ENCODE measurements at places on chromosomes 3 and 15. TPM values are rescaled to one million over a fixed set of nuclear protein-coding genes. Genes with fewer than 3 reads are reported as not detected.

GRCh38 chr3:13277196-13277813, 142.8 kb downstream of the NUP210 start:
- DNase-seq, result no peak

DNA sequence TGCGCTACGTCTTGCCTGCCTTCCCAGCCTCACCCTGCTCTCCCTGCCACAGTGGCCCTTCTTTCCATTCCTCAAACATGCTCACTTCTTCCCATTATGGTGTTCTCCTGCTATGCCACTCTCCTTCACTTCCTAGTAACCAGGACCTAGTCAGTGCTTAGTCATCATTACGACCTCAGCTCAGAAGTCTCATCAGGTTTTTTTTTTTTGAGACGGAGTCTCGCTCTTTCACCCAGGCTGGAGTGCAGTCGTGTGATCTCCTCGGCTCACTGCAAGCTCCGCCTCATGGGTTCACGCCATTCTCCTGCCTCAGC, 149.5 kb downstream of the GREM1 start:
- peak; percentile 96 for DNase-seq

DNA sequence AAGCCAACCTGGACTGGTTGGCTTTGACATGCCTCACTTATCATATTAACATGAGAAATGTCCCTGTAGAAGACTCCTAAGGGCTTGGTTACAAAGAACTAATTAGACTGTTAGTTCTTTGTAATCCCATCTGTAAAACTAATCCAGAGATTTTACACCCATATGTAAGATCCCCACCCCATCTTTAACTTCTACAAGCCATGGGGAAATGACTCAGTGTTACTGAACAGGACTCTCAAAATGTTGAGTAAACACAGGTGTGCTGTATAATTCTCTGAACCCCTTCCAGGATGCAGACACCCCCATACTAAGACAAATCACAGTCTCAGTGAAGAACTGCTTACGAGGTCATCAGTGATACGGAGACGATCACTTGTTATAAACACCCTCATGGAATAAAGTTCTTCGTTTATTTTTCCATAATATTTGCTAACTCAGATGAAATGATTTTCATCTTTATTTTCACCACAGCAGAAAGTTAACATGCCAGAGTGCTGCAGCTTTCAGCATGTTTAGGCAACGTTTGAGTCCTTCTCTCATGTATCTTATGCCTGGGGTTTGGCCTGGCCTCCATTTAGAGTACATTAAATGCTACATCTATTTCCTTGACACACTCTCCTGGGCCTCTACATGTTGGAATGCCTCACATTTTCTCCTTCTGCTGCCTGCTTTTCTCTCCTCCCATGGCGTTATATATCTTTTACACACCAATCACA, 55.3 kb upstream of the LEKR1 start:
- DNase-seq, result no peak

DNA sequence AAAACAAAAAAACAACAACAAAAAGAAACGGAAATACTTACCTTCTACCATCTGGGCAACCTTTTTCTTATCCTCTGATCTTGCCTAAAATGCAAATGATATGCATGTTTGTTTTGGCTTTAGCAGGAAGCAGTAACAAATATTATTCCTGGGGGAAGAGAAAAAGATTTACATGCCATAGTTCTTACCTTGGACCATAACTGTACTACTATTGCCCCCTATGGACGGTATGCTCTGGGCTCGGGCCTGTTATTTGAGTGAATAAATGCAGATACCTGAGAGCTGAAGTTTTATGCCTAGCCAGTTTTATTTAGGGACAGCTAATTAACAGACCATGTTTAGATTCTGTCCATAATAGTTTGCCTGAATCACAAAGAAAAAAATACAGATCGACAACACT, 12.6 kb upstream of the STARD5 start:
- no peak for DNase-seq

ZNF609 gene
- 9.0 TPM for total RNA-seq

DNA sequence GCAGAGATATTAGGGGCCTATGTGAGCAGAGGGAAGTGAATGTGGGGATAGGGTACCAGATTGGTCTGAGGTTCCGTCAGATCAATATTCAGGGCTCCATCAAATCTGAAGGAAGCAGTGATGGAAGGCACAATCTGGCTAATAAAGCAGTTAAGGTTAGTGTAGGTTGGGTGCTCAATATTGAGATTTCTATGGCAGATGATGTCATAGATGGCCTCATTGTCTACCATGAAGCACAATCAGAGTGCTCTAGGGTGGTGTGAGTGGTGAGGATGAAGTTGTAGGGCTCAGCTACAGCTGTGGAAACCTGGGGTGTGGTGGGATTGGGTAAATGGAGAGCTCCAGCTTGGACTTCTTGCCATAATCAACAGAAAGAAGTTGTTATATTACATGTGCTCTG, 58.2 kb downstream of the NR2F2 start:
- DNase-seq, result no peak

- no peak for DNase-seq
These were observed 9.7 kb downstream of the APH1B start for GRCh38 chr15:63287109-63287508.

GRCh38 chr3:56468184-56469106, at the start of gene ERC2:
Gene ERC2 (minus strand): TSS chr3:56468467.
- DNase-seq, result peak; percentile 38

ZMYND10 gene
- 0.08 TPM for total RNA-seq

FSTL1 gene
- 290 TPM for total RNA-seq

DNA sequence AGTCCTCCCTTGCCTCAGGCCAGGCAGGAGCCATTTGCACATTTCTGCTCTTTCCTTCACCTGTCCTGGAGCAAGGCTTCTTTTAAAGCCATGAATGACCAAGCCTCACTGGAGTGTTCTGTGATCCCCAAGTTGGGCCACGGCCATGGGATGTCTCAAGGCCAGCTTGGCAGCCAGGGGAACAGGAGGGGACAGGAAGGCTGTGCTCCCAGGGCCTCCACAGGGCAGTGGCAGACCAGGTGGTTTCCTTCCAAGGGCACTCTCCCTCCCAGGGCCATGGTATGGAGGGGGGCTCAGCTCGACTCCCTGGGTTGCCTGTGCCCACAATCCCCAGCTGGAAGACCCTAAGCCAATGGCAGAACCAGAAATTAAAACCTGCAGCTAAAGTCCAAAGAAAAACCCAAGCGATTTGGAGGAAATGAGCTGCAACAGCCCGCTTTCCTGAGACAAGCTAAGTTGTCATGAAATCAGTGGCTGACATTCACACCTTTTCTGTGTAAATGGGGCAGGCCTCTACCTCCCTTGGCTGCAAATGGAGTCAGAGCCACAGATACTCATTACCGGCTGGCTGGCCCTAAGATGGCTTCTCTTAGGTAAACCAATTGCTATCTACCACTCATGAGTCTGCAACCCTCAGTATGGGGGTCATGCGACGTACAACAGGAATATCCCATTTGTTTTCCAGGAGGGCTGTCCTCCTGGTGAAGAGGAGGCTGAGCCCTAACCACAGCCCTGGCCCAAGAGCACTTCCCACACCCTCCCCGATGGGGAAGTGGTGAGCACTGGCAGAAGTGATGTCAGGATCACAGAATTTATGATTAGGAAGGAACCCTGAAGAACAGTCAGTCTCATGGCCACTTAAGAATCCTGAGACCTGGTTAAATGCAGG, 83.3 kb downstream of the SNRK start:
- no peak for DNase-seq

GRCh38 chr3:48034000-48034516, 17.8 kb upstream of the MAP4 start:
- DNase-seq, result peak; percentile 62

GRCh38 chr3:74001436-74001835, 376.7 kb upstream of the PDZRN3 start:
- DNase-seq, result no peak

DNA sequence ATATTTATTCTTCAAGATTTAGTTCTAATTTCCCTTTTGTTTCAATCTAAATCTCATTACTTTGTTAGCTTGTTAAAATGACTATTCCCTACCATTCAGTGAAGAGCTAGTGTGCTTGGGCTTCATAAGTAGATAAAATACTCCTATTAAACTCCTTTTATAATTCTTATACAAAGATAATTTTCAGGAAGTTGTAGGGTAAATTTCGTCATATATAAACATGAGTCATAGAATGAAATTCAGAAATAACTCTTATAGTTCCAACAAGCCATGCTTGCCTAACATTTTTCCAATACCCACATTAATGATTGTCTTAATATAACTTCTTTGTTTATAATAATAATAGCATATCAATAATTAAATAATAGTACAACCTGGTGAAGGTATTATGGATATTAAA, 407.3 kb downstream of the NAALADL2 start:
- DNase-seq, result peak; percentile 16

DNA sequence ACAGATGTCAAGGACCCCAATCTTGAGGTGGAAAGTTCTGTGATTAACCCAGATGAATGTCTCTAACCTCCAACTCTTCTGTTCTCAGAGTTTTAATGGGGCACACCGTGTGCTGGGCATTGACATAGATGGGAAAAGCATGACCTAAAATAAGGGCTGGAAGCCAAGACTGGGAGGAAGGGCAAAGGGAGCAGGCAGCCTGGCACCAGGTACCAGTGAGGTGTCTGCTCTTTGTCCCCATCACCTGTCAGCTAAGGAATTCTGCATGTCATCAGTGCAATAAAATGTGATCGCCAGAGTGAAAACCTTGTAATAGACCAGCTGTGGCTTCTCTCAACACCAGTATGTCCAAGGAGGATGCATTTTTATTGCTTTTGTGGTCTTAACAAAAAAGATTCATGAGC, 143.5 kb upstream of the TPM1 start:
- DNase-seq, result no peak

CP gene
- total RNA-seq, result 2.6 TPM

SPTBN5 gene
- not detected for total RNA-seq

ELL3 gene
- total RNA-seq, result 1.3 TPM

GRCh38 chr15:75721923-75722870, 9.5 kb upstream of the CSPG4 start:
- no peak for DNase-seq

NMB gene
- 11.3 TPM for total RNA-seq

DNA sequence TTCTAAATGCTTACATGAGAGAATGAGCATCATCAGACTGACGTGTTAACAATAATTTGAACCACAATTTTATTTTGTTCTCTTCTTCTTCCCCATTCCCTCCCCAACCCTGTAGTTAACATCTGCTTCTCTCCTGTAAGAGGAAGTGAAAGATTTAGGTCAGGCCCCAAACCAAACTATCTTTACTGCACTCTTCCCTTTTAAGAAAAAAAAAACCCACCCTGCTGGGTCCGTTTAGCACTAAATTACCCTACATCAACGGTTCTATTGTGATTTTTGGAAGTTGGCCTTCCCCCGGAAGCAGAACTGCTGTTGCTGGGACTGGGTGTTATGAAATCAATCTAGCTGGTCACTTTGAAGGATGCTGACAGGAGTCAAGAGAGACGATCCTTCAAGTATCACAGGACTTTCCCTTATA, 49.4 kb downstream of the NFKBIZ start:
- no peak for DNase-seq

DNA sequence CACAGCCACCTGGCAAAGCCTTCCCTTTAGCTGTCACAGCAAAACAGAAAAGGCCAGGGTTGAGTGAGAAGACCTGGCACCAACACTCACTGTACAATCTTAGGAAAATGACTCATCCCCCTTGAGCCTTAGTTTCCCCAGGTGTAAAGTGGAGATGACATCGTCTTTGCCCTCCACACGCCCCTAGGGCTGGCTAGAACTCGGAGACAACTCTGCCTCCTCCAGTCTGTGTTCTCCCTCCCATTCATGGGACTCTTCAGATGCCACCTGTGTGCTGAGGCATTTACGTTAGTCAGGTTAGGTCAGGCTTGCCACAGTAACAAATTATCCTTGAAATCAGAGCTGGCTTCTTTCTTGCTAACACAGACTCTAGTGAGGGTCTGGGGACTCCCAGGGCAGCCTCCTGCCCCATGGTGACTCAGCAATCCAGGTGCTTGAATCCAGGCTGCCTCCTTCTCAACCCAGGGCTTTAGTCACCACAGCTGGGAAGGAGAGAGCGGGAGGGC, 252.6 kb downstream of the PLCL2 start:
- DNase-seq, result no peak

FANCD2 gene
- 28.4 TPM for total RNA-seq

DNA sequence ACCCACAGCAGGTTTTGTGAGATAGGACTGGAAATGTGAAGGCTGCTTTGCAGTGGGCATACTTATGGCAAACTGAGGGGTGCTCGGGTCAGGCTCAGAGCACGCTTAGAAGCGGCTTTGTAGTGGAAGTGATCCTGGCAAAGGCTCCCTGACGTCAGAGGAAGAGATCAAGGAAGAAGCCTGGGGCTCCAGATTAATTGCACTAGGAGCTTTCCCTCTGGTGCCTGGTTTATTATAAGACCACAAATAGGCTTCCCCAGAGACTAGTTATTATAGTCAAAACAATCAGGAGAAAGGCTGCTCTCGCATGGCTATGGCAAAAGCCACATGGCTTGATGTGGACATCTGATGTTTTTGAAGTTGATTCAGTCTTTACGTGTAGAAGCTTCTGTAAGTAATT, 515.1 kb downstream of the GABRG3 start:
- DNase-seq, result no peak

GRCh38 chr3:195878424-195879274, 29.7 kb downstream of the TNK2 start:
- no peak for DNase-seq

GRCh38 chr3:146308682-146309081, 57.8 kb upstream of the PLSCR4 start:
- peak; percentile 74 for DNase-seq

- DNase-seq, result no peak
These were observed 148.6 kb upstream of the MME start for GRCh38 chr3:154931484-154931883.

DNA sequence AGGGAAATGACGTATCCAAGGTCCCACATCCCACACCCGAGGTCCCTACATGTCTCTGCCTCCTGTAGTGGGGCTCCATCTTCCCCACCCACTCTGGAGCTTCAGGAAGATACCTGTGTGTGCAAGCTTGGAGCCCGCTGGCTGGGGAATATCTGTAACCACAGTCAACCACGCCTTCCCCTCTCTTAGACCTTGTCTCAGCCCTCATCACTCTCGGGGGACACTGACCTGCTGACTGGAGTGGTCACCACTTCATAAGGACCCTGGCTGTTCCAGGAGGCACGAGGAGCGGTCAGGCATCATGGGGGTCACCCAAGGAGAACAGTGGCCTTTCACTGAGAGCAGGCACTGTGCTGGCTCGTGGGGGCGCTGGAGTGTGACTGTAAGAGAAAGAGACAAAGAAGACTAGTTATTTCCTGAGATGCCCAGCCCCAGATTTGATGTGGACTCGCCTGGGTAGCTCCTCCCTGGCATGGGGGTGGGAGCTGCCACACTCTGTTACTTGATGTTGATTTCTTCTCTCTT, 48.6 kb downstream of the CTXND1 start:
- no peak for DNase-seq

- DNase-seq, result peak; percentile 36
These were observed 44.5 kb downstream of the OXNAD1 start for GRCh38 chr3:16309558-16309957.

CYP1A1 gene
- 2.3 TPM for total RNA-seq

GRCh38 chr3:8438507-8439079, 63.0 kb upstream of the LMCD1 start:
- DNase-seq, result no peak

DNA sequence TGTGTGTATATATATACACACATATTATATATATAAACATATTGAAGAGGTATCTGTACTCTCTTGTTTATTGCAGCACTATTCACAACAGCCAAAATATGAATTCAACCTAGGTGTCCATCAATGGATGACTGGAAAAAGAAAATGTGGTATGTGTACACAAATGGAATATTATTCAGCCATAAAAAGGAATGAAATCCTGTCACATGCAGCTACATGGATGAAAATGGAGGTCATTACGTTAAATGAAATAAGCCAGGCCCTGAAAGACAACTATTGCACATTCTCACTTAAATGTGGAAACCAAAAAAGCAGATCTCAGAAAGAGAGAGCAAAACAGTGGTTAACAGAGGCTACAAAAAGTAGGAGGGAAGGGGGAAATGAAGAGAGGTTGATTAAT, 49.5 kb downstream of the CEP70 start:
- no peak for DNase-seq
